ENCODE measurements at places on chromosomes 16 and 17.

DNA sequence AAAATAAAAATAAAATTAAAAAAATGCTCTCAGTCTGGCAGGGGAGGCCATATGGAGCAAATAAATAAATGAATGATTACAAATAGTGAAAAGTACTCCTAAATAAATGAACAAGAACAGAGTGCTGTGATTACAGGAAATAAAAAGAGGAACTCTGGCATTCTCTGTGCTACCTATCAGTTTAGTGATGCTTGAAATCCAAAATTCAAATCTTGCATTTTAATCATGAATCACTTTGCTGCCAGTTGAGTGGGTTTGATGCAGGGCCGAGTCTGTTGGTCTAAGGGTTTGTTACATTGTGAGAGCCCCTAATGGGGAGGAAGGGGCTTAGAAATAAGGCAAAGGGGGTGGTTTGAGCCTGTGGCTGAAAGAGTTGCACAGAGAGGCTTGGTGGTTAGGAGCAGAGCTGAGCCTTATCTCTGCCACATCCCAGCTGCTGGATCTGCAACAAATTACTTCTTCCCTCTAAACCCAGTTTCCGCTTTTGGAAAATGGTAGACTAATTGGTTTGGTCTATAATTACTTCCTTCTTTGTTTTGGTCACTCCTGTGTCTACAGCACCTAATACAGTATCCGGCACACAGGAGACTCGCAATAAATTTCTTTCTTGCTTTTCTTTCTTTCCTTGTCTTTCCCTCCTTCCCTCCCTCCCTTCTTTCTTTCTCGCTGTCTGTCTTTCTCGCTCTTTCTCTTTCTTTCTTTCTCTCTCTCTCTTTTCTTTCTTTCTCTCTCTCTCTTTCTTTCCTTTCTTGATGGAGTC lies 6.3 kb upstream of the ABCC1 start:
- DNase-seq = no peak

DNA sequence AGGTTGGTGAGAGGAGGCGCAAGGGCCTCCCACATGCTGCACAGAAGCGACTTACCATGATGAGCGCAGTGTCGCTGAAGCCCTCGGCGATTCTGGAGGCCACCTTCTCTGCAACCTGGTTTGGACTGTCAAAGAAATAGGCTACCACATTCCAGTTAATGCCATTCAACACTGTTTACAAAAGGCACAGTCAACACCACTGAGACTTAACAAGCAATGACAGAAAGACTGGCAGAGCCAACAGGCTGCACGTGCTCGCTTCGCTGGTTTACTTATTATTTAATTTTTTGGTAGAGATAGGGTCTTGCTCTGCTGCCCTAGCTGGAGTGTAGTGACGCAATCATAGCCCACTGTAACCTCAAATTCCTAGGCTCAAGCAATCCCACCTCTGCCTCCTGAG lies 18.2 kb downstream of the EMC8 start:
- no peak for DNase-seq

- DNase-seq = no peak
Measured at GRCh38 chr17:7261379-7262191, 693 bp downstream of the CLDN7 start.

DNA sequence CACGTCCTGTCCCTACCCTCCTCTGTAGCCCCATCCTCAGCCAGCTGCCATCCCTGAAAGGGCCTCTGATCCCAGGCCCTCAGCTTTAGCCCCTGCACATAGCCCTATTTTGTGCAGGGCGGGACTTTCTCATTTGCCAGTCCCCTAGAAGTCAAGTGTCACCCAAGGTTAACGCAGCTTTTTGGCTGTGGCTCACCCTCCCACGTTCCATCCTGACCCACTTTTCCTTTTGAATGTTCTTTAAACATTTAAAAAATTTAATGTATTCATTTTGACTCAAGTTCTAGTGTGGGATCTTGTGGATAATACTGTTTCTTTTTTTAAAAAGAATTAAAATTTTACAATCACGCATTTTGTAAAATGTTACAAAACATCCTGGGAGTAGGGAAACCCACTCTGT lies 62.2 kb upstream of the LGALS9 start:
- no peak for DNase-seq

- no peak for DNase-seq
Measured at GRCh38 chr16:17384471-17384870, 86.3 kb downstream of the XYLT1 start.

DNA sequence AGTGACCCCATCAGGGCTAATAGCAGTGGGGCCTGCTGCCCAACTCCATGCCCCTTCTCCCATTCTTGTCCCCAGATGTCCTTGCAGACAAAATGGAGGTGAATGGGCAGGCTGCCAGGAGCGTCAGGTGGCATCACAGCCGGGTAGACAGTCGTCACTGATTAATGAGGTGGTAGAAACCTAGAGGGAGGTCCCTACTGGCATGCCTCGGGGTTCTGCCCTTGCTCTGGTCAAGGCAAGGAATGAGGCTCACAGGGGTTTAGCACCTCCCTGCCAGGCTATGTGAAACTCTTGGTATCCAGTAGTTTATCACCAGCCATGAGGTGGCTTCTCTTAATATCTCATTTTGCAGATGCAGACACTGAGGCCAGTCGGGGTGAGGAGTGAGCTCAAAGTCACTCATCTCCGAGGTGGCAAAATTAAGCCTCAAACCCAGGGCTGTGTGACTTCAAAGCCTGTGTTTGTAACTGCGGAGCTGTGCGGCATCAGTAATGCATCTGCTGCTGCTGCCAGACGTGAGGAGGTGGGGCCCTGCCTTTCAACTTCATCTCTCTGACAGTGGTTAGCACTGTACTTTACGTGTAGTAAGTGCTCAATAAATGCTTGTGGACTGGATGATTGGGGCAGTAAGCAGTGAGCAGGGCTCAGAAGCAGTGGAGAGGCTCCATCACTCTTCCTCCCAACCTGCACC lies 21.3 kb downstream of the RAI1 start:
- no peak for DNase-seq

DNA sequence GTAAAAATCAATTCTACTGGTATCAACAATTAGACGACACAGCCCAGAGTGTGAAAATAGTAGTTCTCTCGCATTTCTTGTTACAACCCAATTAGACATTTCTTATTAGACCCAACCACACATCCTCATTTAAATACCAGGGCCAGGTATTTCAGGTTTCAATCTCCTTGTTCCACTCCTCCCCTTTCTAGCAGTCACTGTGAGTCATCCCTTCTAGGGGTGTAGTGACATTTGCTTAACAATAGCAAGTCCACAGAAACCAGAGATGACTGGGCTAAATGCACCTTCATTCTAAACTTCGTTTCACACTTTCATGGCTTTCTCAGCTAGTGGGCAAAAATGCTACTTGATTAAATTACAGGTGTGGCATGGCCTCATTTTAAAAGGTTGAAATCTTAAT lies 116.9 kb upstream of the CACNG3 start:
- DNase-seq = no peak

DNA sequence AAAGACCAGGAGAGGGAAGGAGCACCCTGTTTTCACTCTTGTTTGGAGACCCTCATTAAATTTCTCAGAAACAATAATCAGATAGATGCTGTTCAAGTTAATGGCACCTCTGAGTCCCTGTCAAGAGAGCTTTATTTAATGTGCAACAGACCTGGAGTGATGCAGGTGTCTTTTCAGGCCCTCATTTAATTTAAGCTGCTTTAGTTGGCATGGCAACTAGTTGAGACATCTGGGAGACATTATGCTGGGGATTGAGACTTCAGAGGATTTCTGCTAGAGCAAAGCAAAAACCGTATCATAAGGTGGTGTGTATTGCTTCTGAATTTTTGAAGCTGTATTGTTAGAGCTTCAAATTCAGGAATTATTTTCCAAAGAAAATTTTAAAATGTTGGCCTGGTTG lies 108.5 kb downstream of the NLK start:
- DNase-seq = no peak

DNA sequence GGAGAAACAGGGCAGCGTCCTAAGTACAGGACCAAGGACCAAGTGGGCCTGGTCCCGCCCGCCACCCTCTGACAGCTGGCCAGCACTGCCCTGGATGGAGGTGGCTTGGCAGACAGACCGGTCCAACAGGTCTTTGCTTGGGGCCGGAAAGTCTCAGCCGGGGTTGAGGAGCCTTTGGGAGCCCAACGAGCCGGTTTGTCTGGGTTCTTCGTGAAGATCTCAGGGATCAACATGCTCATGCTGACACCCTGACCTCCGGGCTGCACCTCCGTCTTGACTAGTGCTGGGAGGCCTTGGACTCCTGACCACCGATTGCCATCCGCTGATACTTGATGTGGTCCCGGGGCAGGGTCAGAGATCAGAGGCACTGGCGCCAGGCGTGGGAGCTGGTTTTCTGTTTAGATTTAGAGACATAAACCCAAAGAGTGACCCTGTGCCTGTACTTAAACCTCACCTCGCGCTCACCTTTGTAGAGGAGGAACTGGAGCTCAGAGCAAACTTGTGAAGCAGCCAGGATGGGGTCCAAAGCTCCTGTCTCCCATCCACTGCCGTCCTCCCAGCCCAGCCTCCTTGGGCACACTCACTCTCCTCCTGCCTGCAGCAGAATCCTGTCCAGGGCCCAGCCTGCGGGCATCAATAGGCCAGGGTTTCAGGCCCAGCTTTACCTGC lies 92.1 kb upstream of the GSE1 start:
- no peak for DNase-seq

GRCh38 chr16:70393662-70394061 lies 45.2 kb downstream of the ST3GAL2 start:
- no peak for DNase-seq

GRCh38 chr16:60681043-60681442 lies 1355.2 kb downstream of the CDH8 start:
- no peak for DNase-seq

DNA sequence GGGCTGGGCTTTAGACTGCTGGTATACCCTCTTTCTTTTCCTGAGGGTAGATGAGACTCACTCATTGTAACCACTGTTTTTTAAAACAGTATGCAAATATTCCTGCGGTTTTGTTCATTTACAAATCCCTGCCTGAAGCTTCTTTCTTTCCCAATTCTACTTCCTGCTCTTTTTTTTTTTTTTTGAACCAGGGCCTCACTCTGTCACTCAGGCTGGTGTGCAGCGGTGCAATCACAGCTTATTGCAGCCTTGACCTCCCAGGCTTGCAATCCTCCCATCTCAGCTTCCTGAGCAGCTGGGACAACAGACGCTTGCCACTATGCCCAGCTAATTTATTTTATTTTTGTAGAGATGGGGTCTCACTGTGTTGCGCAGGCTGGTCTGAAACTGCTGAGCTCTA lies 8.0 kb upstream of the SULT1A1 start:
- DNase-seq = no peak

DNA sequence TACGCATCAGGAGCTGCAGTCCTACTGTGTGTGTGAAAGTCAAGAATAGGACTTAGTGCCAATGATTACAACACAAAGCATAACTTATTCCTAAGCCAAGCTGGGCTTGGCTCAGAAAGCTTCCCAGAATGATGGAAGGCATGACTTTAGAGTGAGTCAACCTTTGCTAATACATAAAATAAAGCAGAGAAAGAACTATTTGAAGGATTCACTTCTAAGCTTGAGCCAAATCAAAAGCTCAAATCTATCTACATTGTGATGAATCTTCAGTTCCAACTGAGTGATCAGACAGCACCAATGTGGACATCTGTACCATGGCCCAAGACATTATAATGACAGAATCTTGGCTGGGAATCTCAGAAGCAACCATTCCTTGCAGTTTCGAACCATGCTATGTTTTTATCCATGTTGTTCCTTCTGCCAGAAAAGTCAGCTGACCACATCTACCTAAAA lies 41.4 kb downstream of the SMG6 start:
- peak; percentile 76 for DNase-seq

GRCh38 chr16:88662222-88662842 lies 559 bp downstream of the MVD start:
- no peak for DNase-seq

GRCh38 chr17:80151333-80151732 lies 4.4 kb upstream of the EIF4A3 start:
- peak; percentile 78 for DNase-seq

DNA sequence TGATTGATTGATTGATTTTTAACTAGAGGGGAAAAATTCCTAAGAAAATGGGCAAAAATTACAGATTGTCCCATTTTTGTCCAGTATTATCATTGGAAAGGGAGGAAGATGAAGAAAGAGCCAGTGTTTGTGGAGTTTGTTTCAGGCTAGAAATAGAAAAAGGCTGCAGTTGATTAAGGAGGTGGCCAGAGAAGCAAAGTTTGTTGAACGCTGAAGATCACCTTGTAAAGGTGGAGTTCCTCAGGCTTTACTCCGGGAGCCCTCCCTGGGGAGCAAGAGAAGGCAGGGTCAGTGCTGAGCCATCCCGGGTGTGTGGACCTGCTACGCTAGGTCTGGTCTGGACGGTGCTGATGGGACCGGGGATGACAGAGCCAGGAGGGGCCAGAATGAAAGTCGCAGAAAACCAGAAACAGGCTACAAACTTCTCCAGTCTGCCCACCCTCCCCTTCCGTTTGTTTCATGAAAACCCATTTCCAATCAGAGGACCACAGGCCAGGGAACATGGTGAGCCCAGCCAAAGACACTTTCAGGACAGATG lies 222.6 kb upstream of the FOXF1 start:
- no peak for DNase-seq

- DNase-seq = no peak
Measured at GRCh38 chr17:17375841-17376240, 72.7 kb downstream of the NT5M start.

DNA sequence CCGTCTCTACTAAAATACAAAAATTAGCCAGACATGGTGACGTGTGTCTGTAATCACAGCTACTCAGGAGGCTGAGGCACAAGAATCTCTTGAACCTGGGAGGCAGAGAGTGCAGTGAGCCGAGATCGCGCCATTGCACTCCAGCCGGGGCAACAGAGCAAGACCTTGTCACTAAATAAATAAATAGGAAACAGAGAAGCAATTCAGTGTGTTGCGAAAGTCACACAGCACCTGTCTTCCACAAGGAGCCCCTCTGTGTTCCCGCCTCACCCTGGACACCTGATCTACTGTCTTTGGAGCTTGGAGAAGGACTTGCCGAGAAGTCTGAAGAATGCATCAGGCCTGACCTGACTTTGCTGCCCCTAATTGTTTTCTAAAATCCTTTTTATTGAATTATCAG lies 3.5 kb upstream of the CDH1 start:
- DNase-seq = no peak

GRCh38 chr16:29899516-29900101 lies at the start of gene SEZ6L2:
Gene SEZ6L2, minus strand, starts transcription at chr16:29899550. Its CDS starts 531 bp downstream, at chr16:29899019.
- peak; percentile 94 for DNase-seq

DNA sequence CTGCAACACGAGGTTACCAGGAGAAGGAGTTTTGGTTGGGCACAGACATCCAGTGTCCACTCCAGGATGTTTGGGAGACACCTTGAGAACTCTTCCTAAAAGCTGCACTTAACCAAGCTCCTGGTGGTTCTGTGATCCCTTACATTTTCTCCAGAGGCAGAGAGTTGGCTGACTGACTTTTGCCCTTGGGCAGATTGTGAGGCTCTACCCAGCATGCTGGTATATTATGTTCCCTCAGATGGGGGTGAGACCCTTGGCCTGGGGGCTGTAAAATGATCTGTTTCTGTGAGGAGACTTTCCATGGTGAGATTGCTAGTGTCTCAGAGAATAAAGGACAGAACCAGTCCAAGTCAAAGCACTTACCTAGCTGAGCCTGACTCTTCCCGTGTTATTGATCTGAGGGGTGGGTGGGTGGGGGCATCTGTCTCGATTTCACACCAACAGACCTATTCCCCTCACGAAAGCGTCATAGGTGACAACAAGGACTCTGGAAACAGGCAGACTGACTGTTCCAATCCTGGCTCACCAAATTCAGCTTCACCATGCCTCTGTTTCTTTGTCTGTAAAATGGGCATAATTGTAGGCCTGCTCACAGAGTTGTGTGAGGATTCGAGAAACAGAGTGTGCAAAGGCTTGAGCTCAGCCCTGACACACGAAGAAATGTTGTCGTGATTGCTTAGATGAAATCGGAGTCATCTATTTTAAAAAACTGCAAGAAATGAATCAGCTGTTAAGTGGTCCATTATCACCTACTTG lies 12.2 kb downstream of the USB1 start:
- DNase-seq = no peak

GRCh38 chr16:81212830-81213465 lies 25.5 kb upstream of the BCO1 start:
- no peak for DNase-seq
